ENCODE measurements at places on chromosomes 4 and X. TPM values are rescaled to one million over a fixed set of nuclear protein-coding genes. Genes with fewer than 3 reads are reported as not detected.
A peak's percentile ranks its signal among the peaks of the same experiment; 100 is the strongest.

CORIN gene
- 0.73 TPM for total RNA-seq

ATOH1 gene
- not detected for total RNA-seq

NIPAL1 gene
- 2.1 TPM for total RNA-seq

COX7B gene
- total RNA-seq: 476 TPM

GPR173 gene
- total RNA-seq: 3.3 TPM

EFHC2 gene
- not detected for total RNA-seq

- no peak for DNase-seq
These were observed 75.6 kb downstream of the SOWAHB start for GRCh38 chr4:76822303-76822702.

GRCh38 chr4:12053556-12053955 is 624.9 kb upstream of the HS3ST1 start:
- no peak for DNase-seq

DNA sequence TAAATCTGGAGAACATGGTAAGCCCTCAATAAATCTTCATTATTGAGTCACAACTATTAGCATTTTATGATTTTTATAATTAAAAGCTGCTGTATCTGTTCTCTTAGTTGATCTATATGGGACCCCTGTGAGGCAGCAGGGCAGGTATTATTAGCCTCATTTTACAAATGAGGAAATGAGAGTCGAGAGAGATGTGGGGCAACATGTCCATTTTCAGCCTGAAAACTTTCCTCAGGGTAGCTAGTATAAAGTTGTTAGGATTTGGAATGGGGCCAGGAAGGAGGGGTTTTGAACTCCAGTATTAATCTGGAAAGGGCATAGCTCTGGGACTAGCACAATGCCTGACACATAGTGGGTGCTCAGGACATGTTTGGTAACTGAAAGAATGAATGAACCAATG is 191.7 kb upstream of the GPC4 start:
- DNase-seq: no peak

- DNase-seq: no peak
These were observed 69.1 kb upstream of the HPGD start for GRCh38 chr4:174591243-174592021.

DNA sequence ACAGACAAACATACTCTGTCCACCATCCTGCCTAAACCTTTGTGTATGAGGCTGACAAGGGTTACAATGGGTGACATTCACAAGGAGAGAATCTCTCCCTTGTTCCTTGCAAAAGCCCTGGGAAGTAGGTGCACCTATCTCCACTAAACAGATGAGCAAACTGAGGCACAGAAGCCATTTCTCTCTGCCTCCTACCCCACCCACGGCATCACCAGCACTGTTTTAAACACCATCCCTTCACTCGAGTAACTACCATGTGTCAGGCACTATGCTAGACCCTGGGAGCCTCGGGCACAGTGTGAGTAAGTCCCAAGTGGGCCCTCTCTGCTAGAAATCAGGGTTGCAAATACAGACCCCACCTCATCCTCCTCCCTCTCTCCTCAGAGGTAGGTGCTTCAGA is 899 bp downstream of the LYAR start:
- DNase-seq: no peak

GRCh38 chr4:182413550-182413949 is 170.3 kb downstream of the TENM3 start:
- no peak for DNase-seq

DNA sequence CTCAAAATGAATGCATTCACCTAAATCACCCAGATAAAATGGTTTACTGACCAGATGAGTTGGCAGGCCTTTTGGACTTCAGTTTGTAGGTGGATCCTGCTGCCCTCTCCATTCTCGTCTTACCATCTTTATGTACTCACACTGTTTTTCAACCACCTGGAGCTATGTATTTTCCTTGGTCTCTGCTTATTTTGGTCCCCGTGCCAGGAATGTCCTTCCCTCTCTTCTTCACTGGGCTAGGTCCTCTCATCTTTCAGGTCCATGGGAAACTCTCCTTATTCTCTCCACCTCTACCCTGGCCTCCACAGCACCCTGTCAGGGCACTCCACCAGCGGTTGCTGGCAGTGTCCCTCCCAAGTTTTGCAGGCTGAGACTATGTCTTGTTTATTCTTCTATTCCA is 2.6 kb downstream of the GPRIN3 start:
- no peak for DNase-seq

DNA sequence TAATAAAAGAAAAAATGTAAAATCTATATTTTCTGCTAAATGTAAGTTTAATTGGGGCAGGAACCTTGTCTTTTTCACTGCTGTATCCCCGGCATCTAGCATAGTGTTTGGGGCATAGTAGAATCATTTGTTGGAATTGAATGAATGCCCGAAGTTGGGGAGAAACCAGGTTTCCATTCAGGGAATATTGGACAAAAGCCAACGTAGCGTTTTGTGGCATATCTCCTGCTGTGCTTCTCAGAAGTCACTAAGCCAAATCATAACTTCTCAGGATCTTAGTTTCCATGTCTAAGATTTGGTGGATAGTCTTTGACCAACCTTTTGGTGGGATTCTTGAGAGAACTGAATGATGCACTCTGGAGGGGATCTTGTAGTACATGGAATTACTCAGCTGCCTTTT is 42.0 kb upstream of the PGRMC2 start:
- DNase-seq: no peak

DNA sequence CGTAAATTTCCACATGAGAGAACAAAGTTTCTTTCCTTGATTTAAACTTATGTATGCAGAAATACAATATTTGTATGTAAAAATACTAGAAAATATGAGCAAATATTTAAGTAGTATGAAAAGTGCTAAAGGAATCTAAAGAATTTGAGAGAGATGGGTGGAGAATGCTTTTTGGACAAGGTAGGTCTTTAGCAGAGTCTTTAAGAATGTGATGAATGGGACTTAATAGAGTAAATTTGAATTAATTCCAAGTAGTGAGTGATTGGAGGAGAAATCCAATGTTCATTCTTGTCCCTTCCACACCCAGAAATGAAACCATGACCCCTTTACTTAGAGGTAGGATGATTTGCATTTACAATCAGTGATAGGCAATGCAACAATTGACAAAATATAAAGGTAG is 570.9 kb upstream of the ZFP42 start:
- DNase-seq: no peak

- DNase-seq: no peak
These were observed 184.8 kb downstream of the CRLF2 start for GRCh38 chrX:1027680-1028079.

DNA sequence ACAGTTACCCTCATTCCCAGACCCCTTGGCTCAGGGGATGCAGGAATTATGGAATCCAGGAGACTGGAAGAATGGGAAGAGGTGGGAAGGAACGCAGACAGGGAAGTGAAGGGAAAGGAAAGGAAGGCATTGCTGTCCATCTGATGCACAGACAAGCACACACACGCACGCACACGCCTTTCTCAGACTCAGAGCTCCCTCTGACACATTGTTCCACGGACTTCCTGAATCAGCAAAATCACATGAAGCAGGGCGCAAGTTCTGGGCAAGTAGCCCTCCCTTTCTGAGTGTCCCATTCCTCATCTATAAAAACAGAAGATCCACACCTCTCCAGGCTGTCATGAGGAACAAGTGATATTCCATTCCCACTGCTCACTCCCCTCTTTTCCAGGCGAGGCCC is 13.2 kb downstream of the IQSEC2 start:
- DNase-seq: no peak

DNA sequence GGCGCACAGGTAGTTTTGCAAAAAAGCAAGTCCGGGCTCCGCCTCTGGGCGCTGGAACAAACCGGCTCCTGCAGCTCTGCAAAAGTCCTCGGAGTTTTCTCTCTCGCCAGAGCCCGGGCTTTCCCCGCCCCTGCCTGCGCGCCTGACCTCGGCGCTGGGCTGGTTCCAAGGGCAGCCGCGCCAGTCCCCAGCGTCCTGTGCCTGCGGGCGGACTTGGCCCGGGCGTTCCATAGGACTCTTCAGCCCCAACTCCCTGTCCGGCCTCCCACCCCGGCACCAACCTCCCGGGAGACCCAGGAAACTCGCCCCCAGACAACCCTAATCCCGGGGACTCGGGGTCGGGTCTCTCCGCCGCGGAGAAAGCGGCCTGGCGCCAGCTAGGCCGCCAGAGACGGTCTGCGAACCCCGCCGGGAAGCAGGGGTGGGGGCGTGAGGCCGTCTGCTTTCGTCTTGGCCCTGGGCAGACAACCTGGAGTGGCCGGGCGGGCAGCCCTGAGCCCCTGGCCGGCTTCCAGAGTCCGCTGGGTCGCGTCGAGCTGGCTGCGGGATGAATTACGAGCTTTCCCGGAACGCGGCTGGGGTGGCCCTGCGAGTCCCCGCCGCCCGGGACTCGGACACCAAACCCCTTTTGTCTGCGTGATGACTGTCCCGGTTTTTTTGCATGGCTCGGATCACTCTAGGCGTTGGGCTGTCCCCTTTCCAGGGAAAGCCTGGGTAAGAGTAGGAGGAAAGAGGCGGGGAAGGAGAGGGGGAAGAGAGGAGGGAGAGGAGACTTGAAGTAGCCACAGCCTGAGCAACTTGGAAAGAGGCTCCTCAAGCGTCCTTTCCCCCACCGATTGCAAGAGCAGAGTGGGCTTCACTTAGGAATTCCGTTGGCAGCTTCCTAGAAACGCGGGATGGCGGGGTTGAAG is 916 bp downstream of the MXRA5 start:
- no peak for DNase-seq

- DNase-seq: no peak
These were observed 34.7 kb upstream of the SEC24B start for GRCh38 chr4:109398928-109399327.

DNA sequence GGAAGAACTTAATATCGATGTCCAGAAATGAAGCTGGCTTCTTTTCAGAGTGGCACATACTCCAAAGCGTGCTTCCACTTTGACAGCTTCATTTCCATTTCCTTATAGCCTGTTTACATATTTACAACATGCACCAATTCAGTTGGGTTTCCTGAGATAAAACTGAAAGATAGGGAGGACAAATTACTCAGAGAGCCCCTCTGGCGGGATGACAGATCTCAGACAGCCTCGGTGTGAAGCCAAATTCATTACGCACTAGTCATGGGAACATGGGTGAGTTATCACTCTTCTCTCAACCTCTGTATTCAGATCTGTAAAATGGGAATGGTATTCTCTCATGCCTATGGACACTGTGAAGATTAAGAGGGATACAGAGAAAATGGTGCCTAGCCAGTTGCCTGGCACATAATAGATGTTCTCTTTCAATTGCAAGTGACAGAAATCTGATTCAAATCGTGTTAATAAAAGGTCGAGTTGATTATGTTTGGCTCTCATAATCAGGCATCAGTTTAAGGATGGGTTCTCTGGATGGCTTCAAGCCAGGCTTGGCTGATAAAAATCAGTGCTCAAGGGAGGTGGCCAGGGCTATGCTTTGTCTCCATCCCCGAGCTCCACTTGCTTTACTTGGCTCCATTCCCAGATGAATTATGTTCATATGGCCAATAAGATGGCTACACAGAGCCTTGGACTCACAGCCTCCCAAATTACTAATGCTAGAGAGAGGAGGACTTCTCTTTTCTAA is 132.2 kb upstream of the C1QTNF7 start:
- no peak for DNase-seq

GRCh38 chr4:128600996-128601871 is 208.3 kb upstream of the JADE1 start:
- DNase-seq: peak; percentile 95

DNA sequence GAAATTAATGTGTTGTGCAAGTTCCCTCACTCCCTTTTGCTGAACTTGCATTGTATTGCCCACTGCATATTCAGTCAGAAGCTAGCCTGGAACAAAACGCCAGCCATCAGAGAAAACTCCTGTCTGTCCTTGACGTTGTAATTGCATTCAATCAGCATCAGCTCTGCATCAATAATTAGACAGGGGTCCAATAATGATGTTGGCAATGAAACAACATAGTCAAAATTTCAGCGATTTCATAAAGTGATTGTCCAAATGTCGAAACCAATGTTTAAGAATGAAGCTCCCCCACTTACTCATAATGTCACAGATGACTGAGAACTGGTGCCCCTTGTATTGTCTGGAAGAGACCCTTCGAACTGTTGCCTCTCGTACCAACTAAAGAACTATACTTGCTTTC is 504.2 kb upstream of the TENM3 start:
- no peak for DNase-seq

DNA sequence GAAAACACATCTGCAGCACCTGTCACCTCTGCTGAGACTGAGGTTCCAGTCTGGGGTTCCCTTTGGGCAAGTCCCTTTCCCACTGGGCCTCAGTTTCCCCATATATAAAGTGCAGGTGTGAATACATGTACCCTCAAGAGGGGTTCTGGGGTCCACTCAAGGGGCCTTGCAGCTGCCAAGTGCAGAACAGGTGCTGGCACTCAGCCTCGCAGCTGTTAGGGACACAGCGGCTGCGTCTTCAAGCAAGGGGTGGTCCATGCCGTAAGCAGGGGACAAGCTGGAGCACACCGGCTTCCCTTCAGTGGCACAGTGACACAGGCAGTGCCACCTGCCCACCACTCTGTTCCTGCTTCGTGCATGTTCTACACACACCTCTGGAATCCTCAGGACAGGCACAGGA is 86.9 kb upstream of the PSAPL1 start:
- no peak for DNase-seq

GRCh38 chrX:95754411-95754810 is 930.2 kb upstream of the DIAPH2 start:
- DNase-seq: no peak

GRCh38 chr4:22910200-22910599 is 217.5 kb downstream of the GBA3 start:
- no peak for DNase-seq

DNA sequence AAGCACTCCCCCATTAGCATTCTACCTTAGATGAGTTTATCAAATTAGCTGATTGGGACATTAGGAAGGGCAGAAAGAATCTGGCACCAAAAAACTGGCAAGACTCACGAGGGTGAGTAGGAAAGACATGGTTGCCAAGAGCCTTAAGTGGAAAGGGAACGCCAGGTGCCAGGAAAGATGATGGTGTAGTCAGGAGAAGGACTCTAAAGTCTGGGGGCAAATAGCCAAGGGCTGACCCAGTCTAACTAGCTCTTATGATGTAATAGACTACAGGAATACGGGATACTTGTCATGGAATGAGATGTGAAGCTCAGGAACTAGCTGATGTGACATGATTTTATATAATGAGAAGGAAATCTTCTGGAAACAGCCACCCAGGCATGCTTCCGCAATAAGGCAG is 94.8 kb downstream of the MBNL3 start:
- DNase-seq: no peak

GRCh38 chr4:94336303-94336702 is 6.3 kb downstream of the HPGDS start:
- DNase-seq: no peak

Measured in HT1080 (cell line).